Fibroblast of lung (primary cell): ENCODE measurements at places on chromosomes 7 and 10. TPM values are rescaled to one million over a fixed set of nuclear protein-coding genes. Genes with fewer than 3 reads are reported as not detected.

- no peak for DNase-seq
These were observed 12.4 kb downstream of the MTURN start for GRCh38 chr7:30147223-30147622.

- peak; percentile 85 for DNase-seq
These were observed 776 bp downstream of the TMEM184A start for GRCh38 chr7:1555046-1555812.

- DNase-seq: peak; percentile 3
These were observed 47.0 kb upstream of the TMEM140 start for GRCh38 chr7:135100856-135101255.

GRCh38 chr10:86825366-86825765 is 68.9 kb downstream of the BMPR1A start:
- DNase-seq: no peak

The FXYD4 gene
- total RNA-seq: not detected in 2 replicates
